NCI-H510A (cell line): ENCODE measurements at places on chromosomes 1 and 21.

GRCh38 chr21:41610042-41610839 lies 102.3 kb upstream of the TMPRSS2 start:
- DNase-seq = no peak

DNA sequence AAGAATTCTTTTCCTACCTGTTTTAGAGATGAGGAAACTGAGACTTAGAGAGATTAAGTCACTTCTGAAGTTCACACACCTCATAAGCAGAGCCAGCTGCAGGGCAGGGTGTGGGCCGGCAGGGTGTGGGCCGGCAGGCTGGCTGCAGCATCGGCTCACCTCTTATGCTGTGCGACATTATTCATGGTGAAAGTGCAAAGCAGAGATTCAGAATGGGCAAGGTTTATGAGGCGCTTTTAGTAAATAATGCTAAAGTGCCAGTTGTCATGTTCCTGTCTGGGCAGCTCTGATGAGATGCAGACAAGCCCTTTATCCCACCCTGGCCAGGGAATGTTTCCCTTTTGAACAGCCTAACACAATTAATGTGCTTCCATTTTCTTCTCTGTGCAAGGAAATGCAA lies 14.6 kb downstream of the MAB21L3 start:
- no peak for DNase-seq

- no peak for DNase-seq
Measured at GRCh38 chr1:203519053-203519840, 25.3 kb downstream of the OPTC start.

DNA sequence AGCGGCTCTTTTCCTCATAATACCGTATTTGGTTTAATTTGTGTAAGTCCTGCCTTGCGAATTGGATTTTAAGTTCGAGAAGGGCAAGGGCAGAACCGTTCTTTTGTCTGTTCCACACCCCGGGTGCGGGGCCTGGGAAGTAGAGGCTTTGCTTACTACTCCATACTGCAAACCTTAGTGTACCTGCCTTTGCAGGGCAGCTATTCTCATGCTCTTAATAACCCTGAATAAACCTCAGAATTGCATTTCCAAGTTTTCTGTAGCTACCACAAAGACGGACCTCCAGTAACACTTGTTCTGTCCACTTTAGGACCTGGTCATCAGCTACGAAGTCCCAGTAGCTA lies 657 bp upstream of the HNRNPU start:
- no peak for DNase-seq

DNA sequence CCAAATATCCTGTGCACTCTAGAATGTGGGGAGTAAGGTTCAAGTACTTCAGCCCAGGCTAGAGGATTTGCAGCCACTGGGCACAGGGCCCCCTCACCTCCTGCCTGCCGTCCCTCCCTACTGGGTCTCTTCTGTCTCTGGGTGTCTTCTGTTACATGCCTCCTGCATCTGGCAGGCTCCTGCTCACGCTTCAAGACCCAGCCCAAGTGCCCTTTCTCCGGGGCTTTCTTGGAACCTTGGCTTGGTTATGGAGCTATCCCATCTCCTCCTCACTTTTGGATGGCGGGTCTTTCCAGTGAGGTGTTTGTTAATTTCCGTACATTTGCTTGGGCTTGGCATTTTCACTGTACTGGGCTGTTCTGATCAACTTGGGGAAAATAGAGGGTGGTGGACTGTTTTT lies 129.0 kb downstream of the GALNT2 start:
- no peak for DNase-seq

DNA sequence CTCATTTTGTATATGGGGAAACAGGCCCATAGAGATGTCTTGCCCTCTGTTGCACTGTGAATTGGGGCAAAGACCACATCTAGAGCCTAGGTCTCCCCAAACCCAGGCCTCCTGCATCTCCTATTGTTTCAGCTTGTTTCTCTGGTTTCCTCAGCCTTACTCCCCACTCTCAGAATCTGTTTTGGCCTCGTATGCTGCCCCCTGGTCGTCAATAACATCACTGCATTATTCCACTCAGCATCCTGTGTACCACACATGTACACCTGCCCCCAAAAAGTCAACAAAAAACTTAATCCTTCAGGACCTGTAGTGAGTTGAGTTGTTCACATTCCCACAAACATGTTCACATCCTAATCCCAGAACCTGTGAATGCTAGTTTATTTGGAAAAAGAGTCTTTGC lies 184.8 kb downstream of the BRINP2 start:
- DNase-seq = no peak

- no peak for DNase-seq
Measured at GRCh38 chr1:3148171-3148570, 79.2 kb downstream of the PRDM16 start.
